PC-9 (cell line): ENCODE measurements at places on chromosomes 13 and 19.

DNA sequence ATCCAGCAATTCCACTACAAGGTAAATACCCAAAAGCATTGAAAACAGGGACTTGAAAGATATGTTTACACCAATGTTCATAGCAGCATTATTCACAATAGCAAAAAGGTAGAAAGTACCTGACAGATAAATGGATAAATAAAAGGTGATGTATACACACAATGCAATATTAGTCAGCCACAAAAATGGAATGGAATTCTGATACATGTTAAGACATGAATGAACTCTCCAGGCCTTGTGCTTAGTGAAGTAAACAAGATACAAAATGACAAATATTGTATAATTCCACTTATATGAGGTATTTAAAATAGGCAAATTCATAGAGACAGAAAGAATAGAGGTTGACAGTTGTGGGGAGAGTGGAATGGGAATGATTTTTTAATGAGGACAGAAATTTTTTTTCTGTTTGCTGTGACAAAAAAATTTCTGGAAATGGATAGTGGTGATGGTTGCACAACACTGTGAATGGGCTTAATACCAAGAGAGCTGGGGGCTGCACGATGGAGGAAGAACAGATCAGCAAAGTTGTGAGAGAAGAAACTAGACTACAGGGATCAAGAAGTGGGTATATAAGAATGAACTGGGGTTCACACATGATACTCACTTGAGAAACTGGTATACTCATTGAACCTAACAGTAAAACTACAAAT, 137.2 kb downstream of the MZT1 start:
- no peaks in the 10 kb centered on the region for H3K36me3 ChIP-seq
- H3K4me1 ChIP-seq, result no peaks in the 10 kb centered on the region
- no peak for DNase-seq

GRCh38 chr13:109974354-109974753, 188.0 kb upstream of the IRS2 start:
- H3K27me3 ChIP-seq, result no peaks in the 10 kb centered on the region
- H3K4me3 ChIP-seq, result no peak overlapping the region
- H3K36me3 ChIP-seq, result no peaks in the 10 kb centered on the region

DNA sequence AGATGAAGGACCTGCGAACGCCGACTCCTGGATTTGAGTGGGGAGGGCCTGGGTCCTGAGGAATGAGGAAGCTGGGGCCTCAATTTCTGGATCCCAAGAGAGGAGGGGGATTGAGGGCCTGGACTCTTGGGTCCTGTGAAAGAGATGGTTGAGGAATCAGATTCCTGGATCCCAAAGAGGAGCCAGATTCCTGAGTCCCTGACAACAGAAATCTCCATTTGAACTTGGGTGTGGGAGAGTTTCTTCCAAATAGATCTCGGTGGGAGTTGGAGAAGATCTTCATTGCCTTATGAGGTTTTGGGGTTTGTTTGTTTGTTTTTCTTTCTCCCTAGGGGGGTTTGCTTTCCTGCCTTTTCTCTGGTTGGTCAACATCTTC, 624 bp downstream of the PSENEN start:
- no peaks in the 10 kb centered on the region for H3K27me3 ChIP-seq
- no peaks in the 10 kb centered on the region for H3K36me3 ChIP-seq
- DNase-seq, result no peak
- peak overlapping the region; percentile 35; the same call in 1 of the 2 replicates for H3K27ac ChIP-seq

DNA sequence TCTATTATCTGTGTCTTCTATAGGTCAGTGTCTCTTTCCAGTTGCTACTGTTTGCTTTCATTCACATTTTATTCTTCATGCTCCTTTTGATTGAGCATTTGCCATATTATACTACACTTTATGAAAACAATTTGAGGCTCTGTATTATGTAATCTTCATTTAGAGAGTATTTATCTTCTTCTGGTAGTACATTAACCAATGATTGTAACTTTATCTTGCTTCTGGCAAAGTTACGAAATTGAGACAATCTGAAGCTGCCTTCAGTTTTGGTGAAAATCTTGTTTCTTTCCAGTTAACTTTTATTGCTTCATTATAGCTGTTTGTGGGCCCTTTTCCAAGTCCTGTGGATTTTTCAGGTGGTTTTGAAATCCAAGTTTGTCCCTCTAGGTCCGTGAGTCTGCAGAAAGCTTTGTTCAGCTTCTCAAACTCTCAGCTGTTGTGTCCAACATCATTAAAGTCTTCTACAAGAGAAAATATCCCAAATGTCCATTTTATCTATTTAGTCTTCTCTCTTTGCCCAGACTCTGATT, 1255.4 kb upstream of the SPRY2 start:
- DNase-seq, result no peak
- H3K27me3 ChIP-seq, result no peaks in the 10 kb centered on the region
- H3K4me3 ChIP-seq, result no peak overlapping the region
- H3K4me1 ChIP-seq, result no peaks in the 10 kb centered on the region
- H3K27ac ChIP-seq, result no peak overlapping the region

- H3K27me3 ChIP-seq, result peaks cover 9% of the 10 kb centered on the region; the same call in 1 of the 2 replicates
- H3K36me3 ChIP-seq, result no peaks in the 10 kb centered on the region
- no peak overlapping the region for H3K27ac ChIP-seq
- no peak overlapping the region for H3K4me3 ChIP-seq
These were observed 3.0 kb upstream of the NANOS2 start for GRCh38 chr19:45917421-45918091.

- no peak for DNase-seq
- H3K4me1 ChIP-seq, result no peaks in the 10 kb centered on the region
- H3K27me3 ChIP-seq, result peaks cover 65% of the 10 kb centered on the region
- H3K36me3 ChIP-seq, result no peaks in the 10 kb centered on the region
- H3K4me3 ChIP-seq, result no peak overlapping the region
These were observed 50.8 kb upstream of the PCDH8 start for GRCh38 chr13:52899206-52899605.

DNA sequence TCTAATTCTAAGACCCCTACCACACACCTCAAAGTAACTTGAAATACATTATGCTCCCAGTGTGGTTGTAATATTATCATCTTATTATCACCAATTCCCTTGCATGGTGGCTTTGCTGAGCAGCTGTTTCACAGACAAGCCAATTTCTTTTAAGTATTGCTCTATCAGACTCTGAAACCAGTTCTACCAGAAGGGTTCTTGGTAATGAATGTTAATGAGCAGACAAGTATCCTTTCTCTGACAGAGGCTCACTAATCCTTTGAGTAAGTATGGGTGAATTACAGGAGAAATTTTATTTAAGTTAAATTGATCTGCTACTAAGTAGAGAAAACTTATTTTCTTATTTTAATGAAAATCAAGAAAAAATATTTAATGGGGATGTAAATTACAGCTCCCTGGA, 326.0 kb downstream of the GPC6 start:
- no peaks in the 10 kb centered on the region for H3K36me3 ChIP-seq
- no peak overlapping the region for H3K4me3 ChIP-seq
- H3K4me1 ChIP-seq, result no peaks in the 10 kb centered on the region
- no peak overlapping the region for H3K27ac ChIP-seq

GRCh38 chr13:65240773-65241172, 1989.4 kb downstream of the PCDH9 start:
- DNase-seq, result no peak
- H3K36me3 ChIP-seq, result no peaks in the 10 kb centered on the region

GRCh38 chr19:50383001-50383851, 921 bp upstream of the POLD1 start:
- peaks cover 10% of the 10 kb centered on the region; the same call in 1 of the 2 replicates for H3K4me1 ChIP-seq
- peak overlapping the region; percentile 78; the same call in 1 of the 2 replicates for H3K4me3 ChIP-seq
- H3K27me3 ChIP-seq, result no peaks in the 10 kb centered on the region
- peak overlapping the region; percentile 15 for H3K27ac ChIP-seq
- DNase-seq, result no peak
- H3K36me3 ChIP-seq, result peaks cover 21% of the 10 kb centered on the region
